ENCODE measurements at places on chromosomes 5 and 9.

DNA sequence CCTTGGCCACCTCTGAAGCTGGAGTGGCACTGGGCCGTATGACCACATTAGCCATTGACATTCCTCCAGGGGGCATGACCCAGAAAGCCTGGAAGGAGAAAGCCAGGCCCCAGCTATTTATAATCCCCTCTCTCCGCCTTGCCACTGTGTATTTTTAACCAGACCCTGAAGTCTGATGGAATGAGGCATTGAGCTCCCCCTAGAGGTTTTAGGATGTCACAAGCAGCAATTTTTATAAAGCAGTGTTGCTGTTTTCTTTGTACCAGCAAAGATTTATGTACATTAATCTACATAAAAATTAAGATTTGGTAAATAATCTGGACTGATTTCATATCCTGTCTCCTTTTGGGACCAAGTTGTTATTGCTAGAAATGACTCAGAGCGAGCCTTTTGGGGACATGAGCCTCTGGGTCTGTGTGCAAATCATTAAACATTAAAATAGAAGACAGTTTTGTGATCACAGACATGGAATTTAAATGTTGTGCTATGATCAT lies 127.1 kb downstream of the TRIO start:
- peak; percentile 46 for DNase-seq

- DNase-seq = no peak
Observed at GRCh38 chr5:37900692-37901091, 60.9 kb upstream of the GDNF start.

GRCh38 chr5:155728857-155729683 lies 597.9 kb upstream of the SGCD start:
- no peak for DNase-seq

DNA sequence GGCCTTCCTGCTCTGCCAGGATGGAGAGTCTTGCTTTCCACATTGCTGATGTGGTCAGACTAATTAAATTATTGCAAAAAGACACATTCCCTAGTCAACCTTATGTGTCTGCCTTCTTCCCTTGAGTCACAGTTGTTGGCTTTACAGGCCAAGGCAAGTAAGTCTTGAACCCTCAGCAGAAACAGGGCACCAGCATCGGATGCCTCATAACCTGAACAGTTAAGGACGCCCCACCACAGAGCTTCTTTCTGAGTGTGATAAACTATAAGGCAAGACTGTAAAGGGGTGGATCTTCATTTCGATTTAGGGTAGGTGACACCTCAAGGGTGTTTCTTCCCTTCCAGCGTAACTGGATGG lies 670 bp upstream of the KIF2A start:
- no peak for DNase-seq
